NCI-H1436 (cell line): ENCODE measurements at places on chromosomes 16 and 17.

- no peak for DNase-seq
These were observed 207.1 kb upstream of the ASIC2 start for GRCh38 chr17:33500151-33500550.

GRCh38 chr16:17275076-17276009 lies 195.4 kb downstream of the XYLT1 start:
- no peak for DNase-seq

DNA sequence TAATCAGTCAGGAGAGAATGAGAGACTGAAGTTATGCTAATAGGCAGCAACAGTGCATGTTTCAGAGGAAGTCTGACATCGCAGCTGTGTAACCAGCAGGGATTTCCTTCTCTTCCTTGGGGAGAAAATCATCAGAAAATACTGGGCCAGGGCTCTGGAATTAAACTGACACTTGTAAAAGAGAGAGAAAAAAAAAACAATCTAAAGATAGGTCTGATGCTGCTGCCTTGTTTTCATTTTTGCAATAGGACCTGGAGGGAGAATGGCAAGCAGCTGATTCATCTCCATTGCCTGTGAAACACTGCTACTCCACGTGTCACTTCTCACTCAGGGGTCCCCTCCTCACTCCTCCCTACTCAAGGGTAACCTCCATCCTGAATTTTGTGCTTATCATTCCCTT lies 17.7 kb upstream of the CORO6 start:
- no peak for DNase-seq

DNA sequence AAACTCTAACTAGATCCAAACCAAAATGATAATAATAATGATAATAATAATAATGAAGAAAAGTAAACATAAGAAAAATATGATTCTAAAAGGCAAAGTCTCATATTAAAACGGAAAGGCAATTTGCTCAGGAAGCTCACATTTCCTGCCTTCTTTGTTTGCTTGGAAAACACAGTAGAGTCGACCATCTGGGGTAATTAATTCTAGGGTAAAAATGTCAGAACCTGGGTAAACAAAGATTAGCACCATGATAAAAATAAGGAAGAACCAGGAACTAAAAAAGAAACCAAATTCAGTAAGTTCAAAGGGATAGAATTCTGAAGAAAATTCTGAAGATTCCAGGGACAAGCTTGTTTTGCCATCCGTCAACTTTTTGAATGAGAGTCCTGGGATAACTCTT lies 16.2 kb downstream of the KRABD2 start:
- DNase-seq: no peak

GRCh38 chr16:56108056-56108471 lies 83.2 kb upstream of the GNAO1 start:
- peak; percentile 38 for DNase-seq

GRCh38 chr16:56282451-56282850 lies 91.2 kb downstream of the GNAO1 start:
- DNase-seq: no peak

DNA sequence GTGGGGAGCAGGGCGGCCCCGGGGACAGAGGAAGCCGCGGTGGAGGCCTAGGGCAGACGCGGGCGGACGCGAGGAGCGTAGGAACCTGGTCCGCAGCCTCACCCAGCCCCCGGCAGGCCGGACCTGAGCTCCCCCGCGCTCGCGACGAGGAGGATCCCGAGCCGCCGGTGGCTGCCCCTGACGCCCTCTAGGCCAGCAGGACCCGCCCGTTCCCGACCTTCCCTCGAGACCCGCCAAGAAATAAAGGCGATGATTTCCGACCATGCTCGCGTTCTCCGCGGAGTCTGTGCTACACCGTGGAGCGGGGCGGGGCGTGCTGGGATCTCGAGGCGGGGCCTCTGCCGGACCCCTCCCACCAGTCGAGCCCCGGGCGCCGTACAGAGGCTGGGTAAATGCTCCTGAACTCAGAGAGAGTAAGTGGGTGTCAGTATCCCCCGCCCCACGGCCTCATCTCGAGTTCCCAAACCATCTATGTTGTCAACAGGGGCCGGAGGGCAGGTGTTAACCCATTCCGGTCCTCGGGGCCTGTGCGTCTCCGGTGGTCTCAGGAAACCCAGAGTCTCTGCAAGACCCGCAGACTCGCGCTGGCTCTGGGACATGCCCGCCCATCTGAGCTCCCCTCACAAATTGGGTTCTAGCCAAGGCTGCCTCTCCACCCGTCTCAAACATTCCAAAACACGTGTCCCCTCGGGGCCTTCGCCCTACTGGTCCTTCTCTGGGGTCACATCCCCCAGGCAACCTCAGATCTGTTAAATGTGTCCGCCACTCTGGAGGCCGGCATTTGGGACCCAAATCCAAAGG lies 13.7 kb downstream of the SYCE1L start:
- peak; percentile 66 for DNase-seq
